Right atrium auricular region (tissue), 2 donors: ENCODE measurements at places on chromosomes 2 and 18. TPM values are rescaled to one million over a fixed set of nuclear protein-coding genes. Genes with fewer than 3 reads are reported as not detected.

- no peak for DNase-seq
Measured at GRCh38 chr2:216296856-216297255, 75.4 kb downstream of the MARCHF4 start.

The SIX3 gene
- total RNA-seq: not detected

The FOXI3 gene
- total RNA-seq: not detected

The CTIF gene
- total RNA-seq: 61.2 TPM

DNA sequence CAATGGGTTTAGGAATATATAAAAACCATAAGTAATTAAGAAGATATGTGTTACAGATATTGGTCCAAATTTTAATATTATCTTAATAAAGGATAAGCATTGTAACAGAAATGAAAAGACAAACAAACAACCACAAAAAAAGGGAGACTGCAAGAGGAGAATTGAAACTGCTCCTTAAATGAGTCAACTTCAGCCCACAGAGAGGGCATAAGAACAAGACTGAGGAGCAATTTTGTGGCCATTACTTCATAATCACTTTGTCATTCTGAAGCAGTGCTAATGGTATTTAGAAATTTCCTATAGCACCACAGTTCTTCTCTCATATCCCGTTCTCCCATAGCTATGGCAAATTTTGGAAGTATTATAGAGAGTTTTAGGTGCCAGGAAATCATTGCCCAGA lies 193.2 kb upstream of the HNMT start:
- DNase-seq: no peak

The APCDD1 gene
- 73.2 TPM for total RNA-seq

- no peak for DNase-seq
Measured at GRCh38 chr2:10305254-10305635, 2.5 kb downstream of the HPCAL1 start.

GRCh38 chr2:38203446-38203810 lies 127.5 kb upstream of the CYP1B1 start:
- no peak for DNase-seq

DNA sequence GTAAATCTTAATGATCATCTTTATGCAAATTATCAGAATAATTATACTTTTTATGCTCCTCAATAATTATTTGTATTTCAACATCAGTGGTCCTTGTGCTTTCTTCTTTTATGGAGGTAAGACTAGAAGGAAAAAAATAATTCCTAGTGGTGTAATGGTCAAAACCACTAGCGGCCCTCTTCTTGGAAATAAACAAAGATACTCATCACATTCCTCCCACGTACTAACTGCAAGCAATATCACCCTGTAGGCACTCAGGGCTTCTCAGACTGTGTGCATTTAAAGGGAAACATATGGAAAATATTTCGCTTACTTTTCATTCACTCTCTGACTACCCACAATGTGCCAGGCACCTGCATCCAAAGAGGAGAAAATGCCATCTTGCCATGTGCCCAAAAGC lies 263.7 kb downstream of the DOK6 start:
- no peak for DNase-seq

DNA sequence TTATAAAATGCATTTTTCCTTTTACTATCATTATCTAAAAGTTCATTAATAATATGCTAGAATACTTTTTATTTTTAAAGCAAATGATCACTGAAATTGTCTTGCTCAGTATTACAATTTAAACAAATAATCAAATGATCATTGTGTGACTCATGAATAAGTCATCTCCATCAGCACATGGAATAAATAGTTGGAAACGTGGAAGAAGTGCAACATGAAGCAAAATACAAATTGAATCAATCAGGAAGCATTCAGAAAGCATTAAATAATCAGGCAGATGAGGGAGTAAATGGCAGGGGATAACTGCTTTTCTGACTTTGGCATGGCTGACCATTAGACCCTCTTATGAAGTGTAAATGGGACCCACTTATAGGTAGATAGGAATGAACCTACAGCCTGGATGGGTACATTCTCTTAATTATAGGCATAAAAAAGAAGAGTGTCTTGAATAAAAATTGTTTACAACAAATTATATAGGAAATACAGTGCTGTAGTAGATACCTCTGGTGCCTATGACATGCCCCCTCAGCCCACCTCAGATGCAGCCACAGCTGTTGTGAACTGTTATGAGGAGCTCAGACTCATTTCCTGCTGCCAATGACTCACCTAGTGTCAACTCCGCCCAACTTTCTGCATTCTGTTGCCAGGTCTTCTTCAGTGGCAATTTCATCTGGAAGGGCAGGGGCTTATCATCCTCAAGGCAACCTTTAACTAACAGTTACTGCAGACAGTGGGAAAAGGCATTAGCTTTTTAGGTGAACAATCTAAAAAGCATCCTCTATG lies 936.0 kb downstream of the TRIB2 start:
- no peak for DNase-seq

DNA sequence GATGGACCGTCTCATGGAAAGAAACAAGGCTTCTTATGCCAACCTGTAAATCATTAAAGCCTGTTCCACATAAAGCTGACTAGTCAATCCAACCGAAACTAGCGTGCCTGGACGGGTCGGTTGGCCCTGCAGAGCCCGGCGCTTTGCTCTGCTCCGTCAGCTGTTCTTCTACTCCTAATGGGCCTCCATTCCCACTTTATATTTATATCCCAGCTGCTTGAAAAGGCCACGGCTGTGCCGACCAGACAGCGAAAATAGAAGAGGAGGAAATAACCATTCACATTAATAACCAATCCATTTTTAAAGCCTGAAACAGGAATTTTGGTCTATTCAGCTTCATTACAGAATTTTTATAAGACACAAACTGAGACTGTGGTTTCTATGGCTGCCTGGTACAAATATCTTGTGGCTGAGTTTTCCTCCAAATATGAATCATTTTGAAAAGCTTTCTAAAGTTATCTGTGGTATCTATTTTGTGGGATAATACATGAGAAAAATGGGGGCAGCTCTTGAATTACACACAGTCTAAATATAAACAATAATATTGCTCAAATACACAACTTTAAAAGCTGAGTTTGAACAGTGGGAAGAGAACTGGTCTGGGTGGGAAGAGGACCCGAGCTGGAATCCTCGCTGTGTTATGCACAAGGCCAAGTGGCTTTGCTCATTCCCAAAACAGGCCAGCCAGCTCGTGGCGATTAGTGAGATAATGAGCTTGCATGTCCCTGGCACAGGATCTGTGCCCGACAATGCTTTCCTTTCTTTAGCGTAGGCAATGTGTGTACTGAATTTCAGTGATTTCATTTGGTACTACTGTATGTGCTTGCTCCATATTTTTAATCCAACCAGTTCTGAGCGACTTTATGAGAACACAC lies 10.5 kb upstream of the FAM124B start:
- no peak for DNase-seq

- DNase-seq: no peak
Measured at GRCh38 chr2:159728629-159729028, 16.3 kb downstream of the MARCHF7 start.

The FKBP1B gene
- 8.5 TPM for total RNA-seq

GRCh38 chr18:8966821-8967220 lies 135.7 kb upstream of the NDUFV2 start:
- no peak for DNase-seq

GRCh38 chr2:142545036-142545435 lies 332.4 kb upstream of the KYNU start:
- DNase-seq: no peak

The ASB18 gene
- total RNA-seq: 1.9 TPM

DNA sequence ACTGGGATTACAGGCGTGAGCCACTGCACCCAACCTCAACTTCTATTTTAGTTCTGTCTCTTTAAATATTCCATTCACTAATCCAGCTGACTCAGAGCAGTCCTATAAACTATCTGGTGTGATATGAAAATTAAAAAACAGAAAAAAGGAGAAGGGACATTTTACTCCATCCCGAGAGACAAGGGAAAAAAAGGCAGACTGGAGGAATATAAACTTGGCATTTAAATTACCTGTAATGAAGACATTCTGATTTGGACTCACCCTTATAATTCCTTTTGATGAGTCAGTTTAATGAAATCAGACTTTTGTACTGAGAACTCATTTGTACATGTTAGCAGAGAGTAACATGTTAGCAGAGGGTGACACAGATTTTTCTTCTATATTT lies 74.8 kb upstream of the RIOK3 start:
- DNase-seq: no peak

The ALPI gene
- not detected for total RNA-seq

DNA sequence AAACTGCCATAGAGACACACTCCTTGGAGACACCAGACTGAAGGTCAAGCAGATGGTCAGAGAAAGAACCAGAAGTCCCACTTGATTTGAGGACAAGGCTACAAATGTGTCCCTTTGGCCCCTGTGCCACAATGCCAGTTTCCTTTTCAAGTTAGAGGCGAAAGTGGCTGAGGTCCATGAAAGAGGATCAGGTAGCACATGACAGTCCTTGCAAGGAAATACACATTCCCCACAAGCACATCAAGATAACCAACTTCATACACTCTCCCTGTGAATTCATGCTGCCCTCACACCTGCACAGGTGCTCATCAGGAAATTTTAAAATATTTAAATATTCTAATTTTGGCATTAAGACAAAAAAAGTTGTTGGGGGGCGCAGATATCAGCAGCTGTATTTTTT lies 218.6 kb downstream of the TCF4 start:
- DNase-seq: no peak

The SP140 gene
- total RNA-seq: 0.26 TPM

GRCh38 chr2:109046925-109047508 lies 58.0 kb upstream of the EDAR start:
- no peak for DNase-seq

DNA sequence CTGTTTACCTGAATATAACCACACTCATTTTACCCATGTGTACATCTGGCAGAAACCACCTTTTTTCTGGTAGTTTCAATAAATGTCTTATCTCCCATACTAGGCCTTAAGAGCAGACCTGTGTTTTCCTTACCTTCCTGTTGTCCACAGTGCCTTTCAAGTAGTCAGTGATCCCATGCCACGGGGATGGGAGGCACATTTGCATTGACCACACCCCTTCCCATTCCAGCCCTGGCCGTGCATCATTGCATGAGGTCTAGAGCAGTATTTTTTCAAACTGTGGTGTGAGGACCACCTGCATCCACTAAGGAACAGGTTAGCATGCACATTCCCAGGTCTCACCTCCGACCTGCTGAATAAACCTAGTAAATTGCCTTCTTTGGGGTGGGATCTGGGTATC lies 165.2 kb upstream of the FOSL2 start:
- no peak for DNase-seq

DNA sequence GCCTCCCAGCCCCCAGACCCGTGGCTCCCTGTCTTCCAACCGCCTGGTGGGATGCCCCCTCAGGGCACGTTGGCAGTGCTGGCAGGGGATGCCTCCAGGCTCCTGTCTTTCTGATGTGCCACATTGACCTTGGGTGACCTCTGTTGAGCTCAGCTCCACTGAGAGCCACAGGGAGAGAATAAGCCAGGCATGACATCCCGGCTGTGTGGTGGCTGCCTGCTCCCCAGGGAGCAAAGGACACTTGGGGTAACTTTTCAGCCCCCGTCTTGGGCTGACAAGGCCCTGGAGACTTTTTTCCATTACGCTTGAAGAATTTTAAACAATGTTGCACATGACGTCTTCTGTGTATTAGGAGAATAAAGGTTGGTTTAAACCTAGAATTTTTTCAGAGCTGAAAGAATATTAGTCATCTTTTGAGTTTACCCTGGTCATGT lies 246.0 kb downstream of the TSN start:
- no peak for DNase-seq

DNA sequence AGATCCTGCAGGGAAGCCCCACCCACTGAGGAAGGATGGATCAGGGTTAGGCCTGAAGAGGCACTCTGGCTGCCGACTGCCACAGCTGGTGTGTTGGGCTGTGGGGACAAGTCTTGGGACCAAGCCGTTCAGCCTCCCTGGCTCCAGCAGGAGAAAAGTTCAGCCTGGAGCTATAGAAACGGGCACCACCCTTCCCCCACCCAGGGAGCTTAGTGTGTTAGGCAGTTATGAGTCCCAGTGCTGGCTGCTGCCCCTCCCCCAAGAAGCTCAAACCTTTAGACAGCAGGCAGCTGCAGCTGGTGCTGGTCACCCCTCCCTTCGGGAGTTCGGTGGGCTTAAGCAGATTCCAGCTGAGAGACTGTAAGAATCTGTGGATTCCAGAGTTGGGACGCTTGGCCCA lies 447.1 kb upstream of the HS6ST1 start:
- DNase-seq: peak; percentile 52

DNA sequence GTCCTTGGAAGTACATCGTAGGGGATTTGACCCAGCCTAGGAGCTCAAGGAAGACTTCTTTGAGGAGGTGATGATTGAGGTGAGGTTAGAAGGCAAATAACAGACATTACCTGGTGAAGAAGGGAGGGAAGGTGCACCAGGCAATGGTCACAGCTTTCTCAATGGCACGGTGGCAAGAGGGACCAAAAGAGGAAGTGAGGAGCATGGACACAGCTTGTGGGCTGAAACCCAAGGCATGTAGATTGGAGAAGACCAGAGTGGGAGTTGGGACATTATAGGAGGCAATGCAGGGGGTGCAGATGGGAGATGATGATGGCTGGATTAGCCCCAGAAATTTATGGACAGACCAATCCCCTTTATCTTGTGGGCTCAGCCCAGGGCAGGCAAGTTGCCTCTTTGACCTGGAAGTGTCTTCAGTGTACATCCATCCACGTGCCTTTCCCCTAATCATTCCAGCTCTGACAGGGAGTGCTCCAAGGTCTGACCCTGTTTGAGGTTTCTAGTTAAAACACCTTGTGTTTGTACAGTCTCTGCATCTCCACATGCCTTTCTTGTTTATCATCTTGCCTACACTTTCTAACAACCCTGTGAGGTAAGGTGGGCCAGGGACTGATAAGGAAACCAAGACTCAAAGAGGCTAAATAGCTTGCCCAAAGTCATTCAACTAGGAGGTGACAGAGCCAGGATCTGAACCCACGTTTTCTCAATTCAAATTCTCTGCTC lies 59.1 kb downstream of the NRP2 start:
- no peak for DNase-seq

DNA sequence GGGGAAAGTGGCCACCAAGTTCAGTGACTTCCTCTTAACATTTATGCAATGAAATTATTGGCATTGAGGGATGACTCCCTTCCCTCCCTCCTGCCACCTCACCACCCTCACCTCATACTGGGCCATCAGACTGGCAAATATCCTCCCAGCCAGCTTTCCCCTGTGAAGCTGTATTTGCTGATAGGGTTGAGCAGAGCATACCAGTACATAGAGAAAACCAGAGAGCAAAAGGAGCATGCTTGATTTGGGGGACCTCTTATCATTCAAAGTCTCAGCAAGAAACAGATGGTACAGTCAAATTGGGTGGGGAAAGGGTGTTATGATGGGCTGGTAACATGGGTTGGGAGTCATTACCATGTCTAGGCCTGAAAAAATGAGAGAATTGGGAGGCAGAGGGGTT lies 19.1 kb upstream of the B3GNT2 start:
- DNase-seq: no peak

The ALPP gene
- total RNA-seq: not detected

DNA sequence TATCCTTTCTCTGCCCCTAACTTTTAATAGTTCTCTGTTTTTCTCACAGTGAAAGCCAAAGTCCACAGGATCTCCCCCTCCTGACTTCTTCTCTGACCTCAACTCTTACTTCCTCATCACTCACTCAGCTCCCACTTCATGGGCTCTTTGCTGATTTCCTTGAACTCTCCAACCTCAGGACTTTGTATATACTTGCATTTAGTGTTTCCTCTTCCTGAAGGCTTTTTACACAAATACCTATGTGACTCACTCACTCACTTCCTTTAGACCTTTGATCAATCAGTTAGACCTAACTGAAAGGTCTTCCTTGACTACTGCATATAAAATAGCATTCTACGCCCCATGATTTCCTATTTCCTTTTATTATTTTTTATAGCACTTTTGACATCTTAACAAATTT lies 233.1 kb upstream of the MEX3C start:
- no peak for DNase-seq

The UGT1A8 gene
- not detected for total RNA-seq

The SERPINB3 gene
- total RNA-seq: not detected
